Activated T-cell treated with anti-CD3 and anti-CD28 coated beads, Interleukin-2, amount 50 U/mL, for 48 hours (primary cell): ENCODE measurements at places on chromosomes 4 and X.

DNA sequence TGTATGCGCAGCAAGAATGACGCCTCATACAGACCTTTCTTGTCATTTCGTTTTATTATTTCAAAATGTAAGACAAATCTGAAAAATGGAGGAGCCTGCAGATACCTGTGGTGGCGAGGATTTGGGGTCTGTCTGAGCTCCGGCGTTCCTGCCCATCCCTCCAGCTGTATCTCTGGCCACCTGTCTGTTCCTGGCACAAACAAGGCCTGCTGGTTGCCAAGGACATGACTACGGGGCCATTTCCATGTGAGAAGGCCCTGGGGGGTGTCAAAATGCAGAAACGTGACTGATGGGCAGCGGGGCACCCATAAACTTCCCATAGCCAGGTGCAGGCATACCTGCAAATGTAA is 591 bp upstream of the TSPAN7 start:
- no peak for DNase-seq

GRCh38 chr4:148980782-148981480 is 538.7 kb upstream of the NR3C2 start:
- DNase-seq, result no peak

DNA sequence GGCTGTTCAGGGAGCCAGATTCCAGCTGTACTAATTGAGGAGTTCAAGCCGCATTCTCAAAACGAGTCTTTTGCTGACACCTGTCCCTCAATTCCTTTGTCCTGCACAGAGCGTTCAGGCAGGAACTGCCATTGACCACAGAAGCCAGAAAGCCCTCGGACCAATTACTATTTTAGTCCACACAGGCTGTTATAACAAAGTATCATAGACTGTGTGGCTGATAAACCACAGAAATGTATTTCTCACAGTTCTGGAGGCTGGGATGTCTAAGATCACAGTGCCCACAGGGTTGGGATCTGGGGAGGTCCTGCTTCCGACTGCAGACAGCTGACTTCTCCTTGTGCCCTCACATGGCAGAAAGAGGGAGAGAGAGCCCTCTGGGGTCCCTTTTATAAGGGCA is 119.8 kb upstream of the ATP6AP2 start:
- no peak for DNase-seq

GRCh38 chr4:48071191-48071590 is 54.6 kb downstream of the NIPAL1 start:
- no peak for DNase-seq

DNA sequence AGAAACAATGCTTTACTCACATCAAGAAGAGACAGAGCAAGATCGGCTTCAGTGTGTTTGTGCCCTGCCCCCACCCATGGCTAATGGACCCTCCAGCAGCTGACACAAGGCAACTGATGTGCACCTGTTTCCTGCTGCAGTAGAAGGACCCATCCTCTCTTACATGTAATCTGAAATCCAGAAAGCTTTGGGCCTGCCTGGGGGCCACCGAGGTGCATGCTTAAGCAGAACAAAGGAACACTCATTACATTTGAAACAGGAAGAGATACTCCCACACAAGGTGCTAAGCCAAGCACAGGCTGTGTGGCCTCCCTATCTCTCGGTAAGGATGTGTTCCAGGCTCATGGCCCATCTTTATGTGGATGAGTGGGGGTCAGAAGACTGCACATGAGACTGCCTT is 338.0 kb downstream of the SPOCK3 start:
- no peak for DNase-seq

GRCh38 chr4:98482847-98483806 is 175.3 kb downstream of the TSPAN5 start:
- DNase-seq, result peak; percentile 76

DNA sequence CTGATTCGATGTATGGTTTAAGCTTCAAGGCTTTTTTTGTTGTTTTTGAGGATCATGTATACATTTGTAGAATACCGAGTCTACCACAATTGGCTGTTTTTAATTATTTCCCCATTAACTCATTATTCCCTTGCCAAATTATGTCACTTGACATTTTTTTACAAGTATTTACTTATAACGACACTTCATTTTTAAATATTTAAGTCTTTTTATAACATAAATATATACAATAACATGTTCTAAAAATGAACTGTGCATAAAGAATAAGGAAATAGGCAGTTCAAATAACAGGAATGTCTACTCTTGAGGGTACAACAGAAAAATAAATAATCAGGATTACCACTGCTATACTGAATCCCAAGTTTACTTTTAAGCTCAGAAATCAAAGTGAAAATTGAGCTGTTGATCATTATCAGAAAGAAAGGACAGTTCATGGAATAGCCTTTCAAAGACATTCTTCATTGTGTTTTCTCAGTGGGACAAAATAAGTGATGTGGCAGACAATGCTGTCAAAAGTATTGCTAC is 627.5 kb downstream of the PCDH19 start:
- no peak for DNase-seq

DNA sequence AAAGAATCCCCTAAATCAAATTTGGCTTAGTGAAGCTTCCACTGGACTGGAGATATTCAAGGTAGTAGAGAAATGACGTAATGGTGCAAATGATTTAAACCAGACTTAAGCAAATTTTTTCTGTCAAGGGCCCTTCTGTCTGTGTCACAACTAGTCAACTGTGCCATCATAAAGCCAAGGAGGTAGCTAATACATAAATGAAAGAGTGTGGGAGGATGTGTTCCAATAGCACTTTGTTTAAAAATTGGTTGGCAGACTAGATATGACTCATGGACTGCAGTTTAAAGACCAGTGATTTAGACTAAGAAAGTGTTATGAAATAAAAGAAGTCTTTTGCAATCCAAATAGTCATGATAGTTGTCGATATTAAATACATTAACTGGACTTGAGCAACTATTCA is 24.3 kb upstream of the TEX13C start:
- no peak for DNase-seq

DNA sequence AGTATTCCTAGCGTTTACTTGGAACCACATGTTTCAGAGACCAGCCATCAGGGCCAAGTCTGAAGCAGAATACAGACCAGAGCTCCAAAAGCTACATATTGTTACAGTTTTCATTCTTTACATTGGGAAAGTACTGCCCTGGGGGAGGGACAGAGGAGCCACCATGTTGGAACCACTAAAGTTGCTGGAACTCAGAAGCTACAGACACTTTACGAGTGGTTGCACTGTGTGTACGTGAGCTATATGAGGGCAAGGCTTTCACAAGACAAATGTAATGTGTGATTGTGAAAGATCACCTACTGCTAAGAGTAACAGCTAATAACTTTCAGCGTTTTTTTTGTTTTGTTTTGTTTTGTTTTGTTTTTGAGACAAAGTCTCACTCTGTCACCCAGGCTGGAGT is 11.7 kb downstream of the GPC3 start:
- DNase-seq, result no peak

GRCh38 chr4:121321466-121321865 is 59.4 kb downstream of the QRFPR start:
- DNase-seq, result no peak

- DNase-seq, result no peak
Measured at GRCh38 chr4:6239486-6239885, 30.2 kb upstream of the WFS1 start.

- no peak for DNase-seq
Measured at GRCh38 chr4:15149839-15150592, 147.7 kb downstream of the CPEB2 start.

DNA sequence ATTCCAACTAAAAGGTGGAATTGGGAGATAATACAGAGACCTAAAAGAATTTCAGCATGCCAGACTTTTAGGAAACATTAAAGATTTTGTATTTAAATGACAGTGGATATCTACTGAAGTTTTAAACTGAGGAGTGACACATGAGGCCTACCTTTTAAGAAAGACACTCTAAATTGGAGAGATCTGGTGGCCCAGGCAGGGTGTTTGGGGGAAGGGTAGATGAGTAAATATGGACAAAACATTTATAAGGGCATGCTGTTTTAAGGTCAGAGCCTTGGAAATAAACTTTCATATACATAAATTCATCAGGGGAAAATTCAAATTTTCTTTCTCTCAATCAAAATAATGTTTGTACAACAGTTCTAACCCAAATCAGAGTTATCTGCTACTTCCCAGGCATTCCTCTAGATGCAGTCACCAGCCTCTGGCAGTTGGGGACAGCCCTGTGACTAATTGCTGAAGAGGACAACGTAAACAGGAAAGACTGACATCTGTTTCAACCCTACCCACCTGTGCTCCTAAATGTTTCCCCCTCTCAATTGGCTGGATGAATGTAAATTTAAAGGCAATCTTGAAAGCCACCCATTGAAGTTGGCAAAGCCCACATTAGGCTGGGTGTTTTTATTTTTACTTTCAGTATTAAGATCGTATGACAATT is 1646.9 kb upstream of the ADGRL3 start:
- no peak for DNase-seq

- DNase-seq, result no peak
Measured at GRCh38 chr4:83917572-83917971, 381.7 kb downstream of the GPAT3 start.

DNA sequence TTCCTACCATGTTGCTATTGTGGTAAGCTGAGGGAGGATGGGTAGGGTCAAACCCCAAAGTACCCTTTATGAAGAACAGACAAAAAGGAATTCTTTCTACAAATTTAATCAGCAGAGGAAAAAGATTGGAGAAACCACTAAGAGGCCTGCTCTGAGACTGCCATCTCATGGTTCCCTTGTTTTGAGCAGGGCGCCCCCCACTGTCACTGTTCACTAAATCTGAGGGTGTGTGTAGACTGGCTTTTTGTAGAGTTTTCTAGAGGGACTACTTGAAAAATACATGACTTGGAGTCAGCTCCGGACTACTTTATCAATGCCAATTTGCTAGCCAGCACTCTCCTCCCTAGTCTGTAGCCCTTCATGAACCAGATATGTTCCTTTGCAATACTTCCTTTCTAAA is 324.8 kb downstream of the FRMPD4 start:
- DNase-seq, result no peak

DNA sequence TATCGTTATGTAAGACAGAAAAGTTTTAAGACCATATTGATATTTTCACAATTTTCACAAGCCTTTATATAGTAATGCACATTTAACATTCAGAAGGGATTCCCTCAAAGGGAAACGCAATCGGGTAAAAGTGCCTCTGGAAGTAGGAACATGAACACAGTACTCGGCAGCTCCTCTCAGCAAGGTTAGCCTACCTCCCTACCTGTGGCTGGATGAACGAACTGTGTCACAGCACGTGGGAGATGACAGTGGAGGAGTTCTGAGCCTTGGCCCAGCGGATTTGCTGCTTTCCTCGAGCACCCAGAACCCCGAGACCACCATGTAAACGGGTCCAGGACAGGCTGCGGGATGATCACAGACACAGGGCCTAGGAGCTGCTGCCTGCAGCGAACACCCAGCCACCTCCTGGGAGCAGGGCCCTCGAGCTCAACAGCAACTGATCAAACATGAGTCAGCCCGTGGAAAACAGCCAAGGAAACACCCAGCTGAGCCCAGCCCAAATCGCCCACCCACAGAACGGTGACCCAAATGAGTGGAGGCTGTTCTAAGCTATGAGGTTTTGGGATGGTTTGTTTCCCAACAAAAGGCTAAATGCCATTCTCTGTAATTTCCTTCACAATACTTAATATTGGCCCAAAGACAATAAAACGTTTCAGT is 30.4 kb downstream of the FAT1 start:
- DNase-seq, result no peak

- DNase-seq, result no peak
Measured at GRCh38 chr4:109185548-109185947, 116.9 kb downstream of the COL25A1 start.

GRCh38 chr4:146477054-146477453 is 44.7 kb downstream of the SLC10A7 start:
- DNase-seq, result no peak

DNA sequence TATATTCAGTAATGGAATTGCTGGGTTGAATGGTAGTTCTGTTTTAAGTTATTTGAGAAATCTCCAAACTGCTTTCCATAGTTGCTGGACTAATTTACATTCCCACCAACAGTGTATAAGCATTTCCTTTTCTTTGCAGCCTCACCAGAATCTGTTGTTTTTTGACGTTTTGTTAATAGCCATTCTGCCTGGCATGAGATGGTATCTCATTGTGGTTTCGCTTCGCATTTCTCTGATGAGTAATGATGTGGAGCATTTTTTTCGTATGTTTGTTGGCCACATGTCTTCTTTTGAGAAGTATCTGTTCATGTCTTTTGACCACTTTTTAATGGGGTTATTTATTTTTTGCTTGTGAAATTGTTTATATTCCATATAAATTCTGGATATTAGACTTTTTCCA is 13.6 kb upstream of the MAGED4B start:
- no peak for DNase-seq

GRCh38 chr4:5120468-5120867 is 69.2 kb downstream of the STK32B start:
- DNase-seq, result no peak

- DNase-seq, result no peak
Measured at GRCh38 chr4:55431710-55432336, 36.1 kb downstream of the TMEM165 start.

DNA sequence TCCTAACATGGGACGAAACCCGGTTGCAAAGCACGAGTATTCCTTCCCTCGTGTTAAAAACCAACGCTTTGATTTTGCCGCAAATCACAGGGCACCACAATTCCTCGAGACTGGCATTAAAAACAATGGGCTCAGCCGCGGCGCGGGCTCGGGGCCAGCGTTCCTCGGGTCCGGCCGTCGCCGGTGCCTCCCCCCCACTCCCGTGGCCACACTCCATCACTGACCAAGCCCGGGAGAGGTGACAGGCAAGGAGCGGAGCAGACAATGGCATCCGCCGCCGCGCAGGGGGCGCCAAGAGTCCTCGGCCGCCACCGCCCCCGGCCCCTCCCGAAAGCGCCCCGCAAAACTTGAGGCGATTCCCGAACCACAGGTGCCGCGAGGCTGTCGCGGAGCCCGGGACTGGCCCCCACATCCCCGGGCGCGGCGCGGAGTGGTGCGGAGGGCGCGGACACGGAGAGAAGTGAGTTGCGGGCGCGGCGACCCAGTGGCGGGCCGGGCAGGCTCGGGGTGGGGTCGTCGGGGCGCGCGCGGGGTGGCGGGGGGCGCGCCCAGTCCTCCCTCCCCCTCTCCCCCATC is 445 bp downstream of the AP1S2 start:
- peak; percentile 66 for DNase-seq

DNA sequence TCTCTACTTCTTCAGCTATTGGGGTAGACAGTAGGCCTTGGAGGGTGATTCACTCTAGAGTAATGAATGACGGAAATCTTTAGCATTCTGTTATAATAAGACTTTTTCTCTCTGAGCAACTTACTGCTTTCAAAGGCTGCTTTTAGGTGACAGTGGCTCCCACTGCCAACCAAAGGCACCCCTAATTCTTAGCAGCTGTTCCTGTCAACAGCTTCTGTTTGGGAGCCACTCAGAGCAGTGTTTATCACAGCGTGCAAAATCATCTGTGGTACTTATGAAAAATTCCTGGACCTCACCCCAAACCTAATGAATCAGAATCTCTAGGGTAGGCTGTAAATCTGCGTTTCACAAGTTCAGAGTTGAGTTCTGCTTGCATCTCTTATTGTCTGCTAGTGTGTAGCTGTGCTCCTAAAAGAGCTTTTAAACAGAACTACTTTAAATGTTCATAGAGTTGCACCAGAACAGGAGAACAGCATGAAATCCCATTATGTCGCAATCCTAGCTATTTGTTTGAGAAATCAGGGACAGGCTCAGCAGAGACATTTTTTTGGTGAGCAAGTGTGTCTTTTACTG is 52.8 kb upstream of the POU4F2 start:
- no peak for DNase-seq

GRCh38 chr4:146582864-146583263 is 55.8 kb upstream of the POU4F2 start:
- no peak for DNase-seq

GRCh38 chr4:112279882-112280315 is 5.8 kb downstream of the TIFA start:
- no peak for DNase-seq
